Right kidney (tissue), 9 donors: ENCODE measurements at places on chromosomes 1 and 21.

GRCh38 chr1:10932088-10932487, 80.4 kb upstream of the TARDBP start:
- DNase-seq, result no peak

GRCh38 chr1:160177667-160178066, 12.7 kb upstream of the CASQ1 start:
- DNase-seq, result no peak

- DNase-seq, result no peak
Measured at GRCh38 chr21:31349208-31349607, 5.1 kb upstream of the TIAM1 start.

DNA sequence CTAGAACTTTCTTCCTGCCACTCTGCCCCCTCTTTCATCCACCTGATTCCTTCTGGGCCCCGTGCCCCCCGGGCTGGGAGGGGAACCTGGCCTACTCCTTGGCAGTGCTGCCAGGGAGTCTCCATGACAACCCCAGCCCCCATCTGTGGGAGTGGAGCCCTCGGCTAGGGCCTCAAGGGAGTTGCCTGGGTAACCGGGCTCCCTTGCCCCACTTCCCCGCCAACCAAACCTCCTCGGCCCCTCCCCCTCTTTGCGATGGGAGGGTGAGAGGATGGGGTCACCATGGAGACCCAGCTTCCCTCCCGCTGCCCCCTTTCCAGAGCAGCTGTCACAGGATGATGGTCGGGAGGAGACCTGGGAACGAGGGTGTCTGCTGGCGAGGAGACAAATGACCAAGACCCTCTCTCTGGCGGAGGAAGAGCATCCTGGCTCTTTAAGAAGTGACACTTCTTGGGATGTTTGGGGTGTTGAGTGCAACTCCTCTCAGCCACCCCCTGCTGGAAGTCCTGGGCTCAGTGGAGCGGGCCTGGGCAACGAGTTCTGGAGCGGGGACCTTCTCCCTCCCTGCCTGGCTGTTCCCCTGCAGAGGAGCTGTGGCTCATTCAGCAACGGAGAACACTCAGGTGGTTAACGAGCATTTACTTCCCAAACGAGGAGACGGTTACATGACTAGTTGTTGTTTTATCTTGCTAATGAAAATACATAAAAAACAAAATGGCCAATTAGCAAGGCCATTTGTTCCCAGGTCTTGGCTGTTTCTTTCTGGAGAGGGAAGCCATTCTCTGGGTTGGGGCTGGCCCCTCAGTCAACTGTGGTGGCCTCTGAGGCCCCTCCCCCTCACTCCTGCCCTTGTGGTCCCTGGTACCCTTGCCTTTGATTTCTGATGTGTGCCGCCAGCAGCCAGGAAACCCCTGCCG, 82.8 kb downstream of the UBIAD1 start:
- peak; percentile 66 for DNase-seq

DNA sequence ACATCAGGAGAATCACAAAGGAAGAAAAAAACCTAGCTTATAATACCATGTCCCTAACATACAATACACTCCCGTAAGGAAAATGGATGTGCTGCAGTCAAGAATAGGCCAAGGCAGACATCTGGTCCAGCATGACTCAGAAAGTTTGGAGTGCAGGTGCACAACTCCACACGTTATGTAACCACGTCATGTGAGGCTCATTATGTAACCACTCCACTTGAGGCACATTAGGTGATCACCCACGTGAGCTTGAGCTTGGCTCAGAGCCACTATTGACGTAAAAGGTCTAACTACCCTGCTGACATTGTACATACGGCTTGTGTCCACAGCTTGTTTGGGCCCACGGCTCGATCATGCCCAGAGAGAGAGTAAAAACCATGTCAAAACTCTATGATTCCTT, 99.8 kb upstream of the C1orf21 start:
- DNase-seq, result no peak

DNA sequence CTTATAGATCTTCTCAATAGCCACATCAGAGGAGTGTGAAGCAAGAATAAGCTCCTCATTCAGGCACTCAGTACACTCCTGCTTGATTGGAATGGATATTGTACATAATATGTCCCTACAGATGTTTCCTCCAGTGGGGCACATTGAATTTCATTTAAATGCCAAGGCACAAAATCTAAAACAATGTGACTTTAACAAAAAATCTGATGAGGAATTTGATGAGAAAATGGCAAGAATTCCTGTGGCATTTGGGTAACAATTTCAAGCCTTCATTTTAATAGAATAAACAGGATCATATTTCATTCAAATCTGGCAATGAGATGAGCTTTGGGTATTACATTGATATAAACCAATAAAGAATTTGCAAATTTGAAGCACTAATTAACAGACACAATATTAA, 307.7 kb upstream of the PKN2 start:
- no peak for DNase-seq

DNA sequence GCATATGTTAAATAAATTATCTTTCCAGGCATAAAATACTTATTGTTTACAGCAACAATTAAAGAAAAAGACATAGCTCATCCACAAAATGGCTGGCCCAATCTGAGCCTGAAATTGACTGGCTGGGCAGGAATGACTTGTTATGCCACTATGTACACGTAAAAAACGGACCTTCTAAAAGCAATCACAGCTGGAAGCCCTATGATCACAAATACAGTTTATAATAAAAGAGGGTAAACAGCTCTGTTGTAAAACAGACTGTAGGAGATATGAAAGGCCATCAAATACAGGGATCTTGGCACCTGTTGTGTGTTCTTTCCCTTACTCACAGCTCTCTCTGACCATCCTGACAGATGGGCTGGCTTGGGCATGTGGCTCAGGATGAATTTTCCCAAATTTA, 70.5 kb upstream of the DMRTA2 start:
- DNase-seq, result no peak

DNA sequence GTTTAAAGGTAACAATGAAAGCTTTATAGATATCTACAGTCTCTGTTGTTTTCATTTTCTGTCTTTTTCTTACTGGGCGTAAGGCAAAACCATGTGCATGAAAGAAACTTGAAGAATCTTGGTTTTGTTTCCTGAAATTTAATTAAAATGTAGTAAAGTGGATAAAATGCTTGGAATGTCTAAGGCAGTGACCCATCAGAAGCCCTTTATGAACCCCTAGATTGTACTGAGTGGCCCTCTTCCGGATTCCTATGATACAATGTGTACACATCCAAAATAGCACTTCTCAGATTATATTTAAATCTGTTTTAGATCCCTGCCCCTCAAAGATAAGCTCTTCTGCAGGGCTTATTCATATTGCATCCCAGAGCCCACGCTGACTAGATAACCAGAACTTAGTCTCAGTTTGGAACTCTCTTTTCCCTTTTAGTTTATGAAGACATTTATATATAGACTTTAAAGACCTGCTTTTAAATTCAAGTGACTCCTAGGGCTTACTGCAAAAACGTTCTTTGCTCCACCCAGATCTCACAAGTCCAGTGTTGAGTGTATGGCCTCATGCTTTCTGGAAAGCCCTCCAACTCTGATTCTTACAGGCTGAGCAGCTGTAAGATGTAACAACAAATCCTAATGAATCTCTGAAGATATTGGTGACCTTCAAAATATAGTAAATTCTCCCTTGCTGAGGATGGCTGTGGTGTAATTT, 142.9 kb downstream of the LRRC7 start:
- DNase-seq, result no peak

- DNase-seq, result no peak
Measured at GRCh38 chr1:3402258-3403010, 52.0 kb upstream of the ARHGEF16 start.

DNA sequence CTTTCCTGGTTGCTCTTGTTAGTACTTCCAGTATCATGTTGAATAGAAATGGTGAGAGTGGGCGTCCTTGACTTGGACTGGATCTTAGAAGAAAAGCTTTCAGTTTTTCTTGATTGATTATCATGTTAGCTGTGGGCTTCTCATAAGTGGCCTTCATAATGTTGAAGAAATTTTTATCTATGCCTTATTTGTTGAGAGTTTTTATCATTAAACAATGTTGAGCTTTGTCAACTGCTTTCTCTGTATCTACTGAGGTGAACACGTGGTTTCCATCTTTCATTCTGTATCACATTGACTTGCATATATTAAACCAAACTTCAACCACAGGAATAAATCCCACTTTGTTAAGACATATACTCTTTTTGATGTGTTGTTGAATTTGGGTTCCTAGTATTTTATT, 29.4 kb downstream of the PRKAB2 start:
- DNase-seq, result no peak

DNA sequence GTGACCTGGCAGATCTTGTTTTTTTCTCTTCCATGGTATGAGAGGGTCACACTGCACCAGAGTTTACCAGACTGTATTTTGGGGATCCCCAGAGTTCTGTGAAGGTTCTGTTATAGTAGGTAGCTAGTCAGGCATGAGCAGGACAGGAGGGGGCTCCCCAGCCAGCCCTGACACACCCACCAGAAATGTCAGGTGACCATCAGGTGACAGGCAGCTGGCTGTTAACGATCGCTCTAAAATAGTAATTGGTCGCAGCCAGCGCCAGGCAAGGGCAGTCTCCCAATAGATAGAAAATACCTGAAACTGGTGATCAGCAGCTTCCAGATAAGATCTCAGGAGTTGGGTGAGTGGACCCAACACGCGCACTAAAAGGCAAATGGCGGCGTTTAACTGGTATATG, 264.9 kb downstream of the RHOU start:
- DNase-seq, result no peak

DNA sequence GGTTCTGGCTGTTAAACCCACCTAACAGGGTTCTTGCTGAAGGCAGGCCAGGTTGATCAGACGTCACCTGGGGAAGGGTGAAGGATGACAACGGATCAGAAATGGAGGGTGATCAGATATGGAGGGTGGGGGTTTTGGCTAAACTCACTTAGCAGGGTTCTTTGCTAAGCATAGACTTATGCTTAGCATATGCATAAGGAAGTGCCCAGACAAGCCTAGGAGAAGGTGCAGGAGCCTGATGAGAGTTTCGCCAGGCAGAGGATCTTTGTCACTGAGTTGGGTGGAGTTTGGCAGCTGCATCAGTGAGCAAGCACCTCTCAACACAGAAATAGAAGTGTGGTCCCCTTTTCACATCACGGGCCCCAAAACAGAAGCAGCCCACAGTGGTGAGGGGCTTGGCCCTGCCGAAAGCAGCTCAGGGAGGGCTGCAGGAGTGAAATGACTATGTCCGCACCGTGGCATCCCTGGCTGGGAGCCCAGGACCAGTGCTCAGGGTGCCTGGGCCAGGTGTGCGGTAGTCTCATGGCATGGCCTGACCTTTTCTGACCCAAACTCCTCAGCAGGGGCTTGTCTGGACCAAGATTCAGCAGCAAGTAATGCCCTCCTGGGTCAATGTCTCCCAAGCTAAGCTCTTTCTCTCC, 101.6 kb downstream of the AJAP1 start:
- no peak for DNase-seq

GRCh38 chr21:37970548-37970947, 54.3 kb upstream of the KCNJ6 start:
- no peak for DNase-seq

DNA sequence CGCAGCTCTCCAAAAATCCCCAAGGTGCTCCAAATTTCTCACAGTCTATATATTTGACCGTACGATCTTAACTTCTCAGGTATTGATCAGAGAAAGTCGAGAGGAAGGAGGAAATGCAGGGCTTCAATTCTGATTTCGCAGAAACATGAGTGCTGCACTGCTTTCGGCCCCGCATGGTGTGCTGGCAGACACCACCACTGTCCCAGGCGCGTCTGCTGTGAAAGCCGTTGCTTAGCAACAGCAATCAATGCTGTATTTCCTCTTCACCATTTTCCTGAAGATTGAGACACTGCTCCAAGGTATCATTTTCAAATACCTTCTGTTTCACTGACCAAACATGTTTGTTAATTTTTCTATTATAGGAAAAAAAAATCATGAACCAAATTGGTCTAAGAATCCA, 296.3 kb downstream of the SMYD3 start:
- no peak for DNase-seq

- DNase-seq, result no peak
Measured at GRCh38 chr1:215543191-215543606, 23.9 kb upstream of the KCTD3 start.

DNA sequence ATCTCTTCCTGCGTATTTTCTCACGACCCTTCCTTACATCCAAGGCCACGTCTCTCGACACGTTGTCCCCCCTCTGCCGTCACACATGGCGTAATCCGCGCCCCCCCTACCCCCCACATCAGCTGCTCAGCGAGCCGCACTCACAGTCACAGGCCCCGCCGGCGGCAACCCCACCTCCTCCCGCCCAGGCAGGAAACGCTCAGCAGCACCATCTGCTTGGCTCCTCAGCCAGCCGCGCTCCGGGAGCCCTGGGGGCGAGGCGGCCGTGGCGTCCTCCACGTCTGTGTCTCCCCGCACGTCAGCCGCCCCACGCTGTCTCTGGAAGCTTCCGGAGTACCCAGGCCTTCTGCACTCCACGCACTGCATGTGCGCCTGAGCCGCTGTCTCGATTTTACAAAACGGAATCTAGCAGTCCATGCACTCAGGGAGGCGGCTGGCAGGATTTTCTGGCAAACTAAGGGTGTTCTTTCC, 64.6 kb downstream of the SIK1 start:
- peak; percentile 73 for DNase-seq

- peak; percentile 42 for DNase-seq
Measured at GRCh38 chr1:37676281-37677142, 15.8 kb upstream of the CDCA8 start.

DNA sequence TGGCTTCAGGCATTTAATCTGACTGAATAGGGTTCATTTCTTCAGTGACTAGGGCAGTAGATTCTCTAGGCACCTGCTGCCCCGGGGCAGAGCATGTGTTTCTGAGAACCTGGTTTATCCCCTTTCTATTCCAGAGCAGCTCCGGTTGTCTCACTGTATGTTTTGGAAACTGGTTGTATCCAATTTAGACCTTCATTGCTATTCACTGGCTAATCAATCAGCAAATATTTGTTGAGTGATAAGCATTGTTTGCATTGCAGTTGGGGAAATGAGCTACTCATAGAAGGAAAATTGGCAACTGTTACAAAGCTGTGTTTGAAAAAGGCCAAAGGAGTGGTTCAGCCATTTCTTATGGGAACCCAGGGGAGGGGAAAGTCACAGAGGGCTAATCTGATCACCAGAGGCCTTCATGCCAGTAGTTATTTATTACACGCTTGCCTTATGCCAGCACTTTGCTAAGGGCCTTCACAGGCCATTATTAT, 2.9 kb downstream of the QSOX1 start:
- DNase-seq, result no peak

DNA sequence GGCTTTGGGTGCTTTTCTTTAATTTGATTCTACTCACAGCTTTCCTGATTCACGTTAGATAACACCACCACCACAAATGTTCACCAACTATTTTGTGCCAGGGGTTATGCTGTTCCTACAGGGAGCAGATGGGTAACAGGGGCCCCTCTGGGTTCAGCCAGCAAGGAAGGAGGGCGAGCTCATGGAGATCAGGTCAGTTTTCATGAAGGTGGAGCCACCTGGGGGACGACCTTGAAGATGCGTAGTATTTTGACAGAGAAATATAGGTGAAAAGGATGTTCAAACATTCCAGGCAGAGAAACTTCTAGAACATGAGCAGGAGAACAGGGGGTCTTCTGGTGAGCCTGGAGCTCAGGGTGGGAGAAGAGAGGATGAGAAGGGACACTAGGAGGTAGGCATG, 28.9 kb downstream of the KIAA0040 start:
- DNase-seq, result no peak
